Body of pancreas (tissue), 4 donors: ENCODE measurements at places on chromosomes 2 and 18. TPM values are rescaled to one million over a fixed set of nuclear protein-coding genes. Genes with fewer than 3 reads are reported as not detected.
A peak's percentile ranks its signal among the peaks of the same experiment; 100 is the strongest.

GRCh38 chr2:213104092-213104902 is 47.1 kb downstream of the IKZF2 start:
- DNase-seq = no peak

GRCh38 chr18:49098386-49098785 is 147.6 kb upstream of the SMAD7 start:
- DNase-seq = no peak

- DNase-seq = no peak
Measured at GRCh38 chr2:160489111-160489510, 4.5 kb downstream of the RBMS1 start.

- DNase-seq = no peak
Measured at GRCh38 chr2:9714630-9715214, 83.9 kb upstream of the YWHAQ start.

GRCh38 chr2:200181755-200182154 is 124.7 kb upstream of the SPATS2L start:
- DNase-seq = no peak

GRCh38 chr2:15940661-15941480 is 521 bp downstream of the MYCN start:
- no peak for DNase-seq

DNA sequence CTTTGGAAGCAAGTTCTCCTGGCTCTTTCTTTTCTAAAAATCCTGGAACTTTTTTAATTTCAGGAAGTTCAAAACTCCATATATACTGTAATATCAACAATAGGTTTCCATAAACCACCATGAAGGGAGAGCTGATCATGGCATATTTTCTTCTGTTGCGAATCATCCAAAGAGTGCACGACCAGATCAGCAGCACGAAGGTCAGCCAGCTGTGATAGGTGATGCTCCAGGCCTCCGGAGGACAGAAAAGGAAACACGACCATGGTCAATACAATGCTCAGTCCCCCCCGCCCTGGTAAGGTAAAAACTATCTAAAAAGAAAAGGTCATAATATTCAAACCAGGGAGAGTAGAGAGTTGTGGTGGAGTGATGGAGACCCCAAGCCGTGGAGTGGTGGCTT is 268.9 kb downstream of the NAPG start:
- no peak for DNase-seq

- DNase-seq = peak; percentile 64
Measured at GRCh38 chr2:69366-70344, 23.4 kb upstream of the FAM110C start.

- DNase-seq = no peak
Measured at GRCh38 chr2:10035053-10035422, 8.3 kb upstream of the KLF11 start.

- DNase-seq = no peak
Measured at GRCh38 chr18:74539289-74539688, 5.0 kb downstream of the CNDP1 start.

GRCh38 chr2:135299658-135300244 is 231.3 kb downstream of the ZRANB3 start:
- DNase-seq = no peak

CYP27C1 gene
- not detected for total RNA-seq

- DNase-seq = no peak
Measured at GRCh38 chr2:204669382-204669781, 124.1 kb downstream of the PARD3B start.
